ENCODE measurements at places on chromosomes 11 and 22.

DNA sequence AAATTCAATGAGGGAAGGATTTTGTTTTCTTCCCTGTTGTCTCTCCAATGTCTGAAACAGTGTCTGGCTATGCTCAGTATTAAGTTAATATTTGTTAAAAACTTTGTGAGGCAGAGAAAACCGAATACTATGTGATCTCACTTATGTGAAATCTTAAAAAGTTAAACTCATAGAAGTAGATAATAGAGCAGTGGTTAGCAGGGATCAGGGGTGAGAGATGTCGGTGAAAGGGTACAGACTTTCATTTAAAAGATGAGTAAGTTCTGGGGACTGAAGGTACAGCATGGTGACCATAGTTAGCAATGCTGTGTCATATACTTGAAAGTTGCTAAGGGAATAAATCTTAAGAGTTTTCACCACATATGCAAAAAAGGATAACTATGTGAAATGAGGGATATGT, 244.6 kb downstream of the AASDHPPT start:
- no peak for DNase-seq

DNA sequence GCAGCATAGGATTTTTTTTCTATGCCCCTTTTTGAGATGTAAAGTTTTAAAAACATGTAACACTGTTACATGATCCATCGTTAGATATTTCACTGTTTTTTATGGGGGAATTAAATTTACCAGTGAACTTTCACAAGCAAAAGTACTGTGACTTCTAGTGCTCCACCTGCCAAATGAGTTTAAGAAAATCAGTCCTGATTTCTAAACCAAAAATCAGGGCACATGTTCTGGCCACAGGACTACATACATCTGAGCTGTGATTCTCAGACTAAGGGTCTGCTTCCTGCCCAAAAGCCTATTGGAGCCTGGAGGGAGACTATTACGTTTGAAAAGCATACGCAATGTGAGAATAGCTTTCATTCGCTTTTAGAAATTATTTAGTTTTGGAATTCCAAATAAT, 22.5 kb downstream of the TMPRSS13 start:
- DNase-seq, result no peak

- no peak for DNase-seq
Observed at GRCh38 chr22:44273175-44273574, 39.6 kb downstream of the SHISAL1 start.

GRCh38 chr11:126476977-126477376, 121.5 kb downstream of the ST3GAL4 start:
- no peak for DNase-seq

GRCh38 chr22:37994049-37994448, 9.7 kb upstream of the SOX10 start:
- no peak for DNase-seq

GRCh38 chr22:20182365-20182764, 31.5 kb upstream of the CCDC188 start:
- DNase-seq, result no peak

- DNase-seq, result no peak
Observed at GRCh38 chr11:7492253-7492652, 6.9 kb downstream of the OLFML1 start.

GRCh38 chr11:20966489-20966888, 297.1 kb downstream of the NELL1 start:
- DNase-seq, result no peak

GRCh38 chr11:13247606-13248296, 29.8 kb upstream of the BMAL1 start:
- DNase-seq, result no peak

DNA sequence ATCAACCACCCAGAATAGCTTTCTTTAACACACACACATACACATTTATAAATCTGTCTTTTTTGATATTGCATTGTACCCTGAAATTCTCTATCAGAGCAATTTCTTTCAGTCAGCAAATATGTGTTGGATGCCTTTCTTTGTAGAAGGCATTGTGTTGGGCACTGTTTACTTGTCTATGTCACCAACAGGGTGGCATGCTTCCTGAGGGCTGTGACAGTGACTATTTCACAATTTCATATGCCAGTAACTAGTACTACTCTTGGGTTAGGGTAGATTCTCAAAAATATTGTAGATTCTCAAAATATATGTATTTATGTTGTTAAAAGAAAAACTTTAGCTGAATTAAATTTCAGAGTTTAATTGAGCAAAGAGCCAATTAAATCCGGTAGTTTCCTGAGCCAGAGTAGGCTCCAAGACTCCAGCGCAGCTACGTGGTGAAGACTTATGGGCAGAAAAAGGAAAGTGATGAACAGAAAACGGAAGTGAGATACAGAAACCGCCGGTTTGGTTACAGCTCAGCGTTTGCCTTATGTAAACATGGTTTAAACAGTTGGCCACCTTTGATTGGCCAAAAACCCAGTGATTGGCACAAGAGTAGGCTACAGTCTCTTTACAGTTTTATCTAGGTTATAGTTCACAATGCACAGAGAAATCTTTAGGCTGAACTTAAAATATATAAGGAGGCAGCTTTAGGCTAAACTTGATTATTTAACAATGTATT, 723.3 kb downstream of the NTM start:
- no peak for DNase-seq

DNA sequence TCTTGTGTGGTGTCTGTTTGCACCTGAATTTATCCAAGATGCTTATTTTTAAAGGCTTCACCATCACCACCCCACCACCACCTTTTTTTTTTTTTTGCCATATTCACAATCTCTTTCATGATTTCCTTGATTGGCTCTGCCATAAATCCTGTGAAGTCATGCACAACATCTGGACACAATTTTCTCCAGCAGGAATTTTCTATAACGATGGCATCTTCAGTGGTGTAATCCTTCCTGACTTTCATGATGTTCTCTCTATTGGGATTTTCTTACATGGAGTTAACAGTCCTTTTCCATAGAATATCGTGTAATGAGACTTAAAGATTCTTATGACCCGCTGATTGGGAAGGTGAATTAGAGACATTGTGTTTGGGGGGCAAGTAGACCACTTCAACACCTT, 17.8 kb downstream of the ZFP91 start:
- no peak for DNase-seq

DNA sequence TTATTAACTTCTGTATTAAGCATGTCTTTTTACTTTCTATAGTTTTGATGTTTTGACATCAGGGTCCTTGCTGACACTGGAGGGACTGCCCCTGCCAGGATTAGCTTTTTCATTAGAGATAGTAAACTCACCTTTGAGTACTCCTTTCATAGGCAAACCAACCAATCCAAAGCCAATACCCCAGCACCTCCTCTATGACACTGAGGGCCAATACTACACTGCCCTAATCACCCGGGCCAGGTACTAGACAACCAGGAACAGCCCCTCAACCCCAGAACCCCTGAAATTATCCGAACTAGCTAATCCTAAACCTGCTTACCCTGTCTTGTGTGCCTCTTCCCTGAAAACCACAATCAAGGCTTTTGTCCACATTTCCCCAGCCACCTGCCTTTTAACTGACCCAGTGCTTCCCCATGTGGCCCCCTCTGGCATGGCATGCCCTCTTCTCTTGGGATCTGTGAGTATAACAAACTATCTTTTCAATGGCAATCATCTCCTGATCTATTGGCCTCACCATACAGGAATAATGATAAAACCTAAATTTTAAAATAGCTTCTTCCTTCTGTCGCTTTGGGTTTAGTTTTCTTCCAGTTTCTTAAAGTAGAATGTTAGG, 31.2 kb downstream of the RAB6A start:
- DNase-seq, result peak; percentile 47

DNA sequence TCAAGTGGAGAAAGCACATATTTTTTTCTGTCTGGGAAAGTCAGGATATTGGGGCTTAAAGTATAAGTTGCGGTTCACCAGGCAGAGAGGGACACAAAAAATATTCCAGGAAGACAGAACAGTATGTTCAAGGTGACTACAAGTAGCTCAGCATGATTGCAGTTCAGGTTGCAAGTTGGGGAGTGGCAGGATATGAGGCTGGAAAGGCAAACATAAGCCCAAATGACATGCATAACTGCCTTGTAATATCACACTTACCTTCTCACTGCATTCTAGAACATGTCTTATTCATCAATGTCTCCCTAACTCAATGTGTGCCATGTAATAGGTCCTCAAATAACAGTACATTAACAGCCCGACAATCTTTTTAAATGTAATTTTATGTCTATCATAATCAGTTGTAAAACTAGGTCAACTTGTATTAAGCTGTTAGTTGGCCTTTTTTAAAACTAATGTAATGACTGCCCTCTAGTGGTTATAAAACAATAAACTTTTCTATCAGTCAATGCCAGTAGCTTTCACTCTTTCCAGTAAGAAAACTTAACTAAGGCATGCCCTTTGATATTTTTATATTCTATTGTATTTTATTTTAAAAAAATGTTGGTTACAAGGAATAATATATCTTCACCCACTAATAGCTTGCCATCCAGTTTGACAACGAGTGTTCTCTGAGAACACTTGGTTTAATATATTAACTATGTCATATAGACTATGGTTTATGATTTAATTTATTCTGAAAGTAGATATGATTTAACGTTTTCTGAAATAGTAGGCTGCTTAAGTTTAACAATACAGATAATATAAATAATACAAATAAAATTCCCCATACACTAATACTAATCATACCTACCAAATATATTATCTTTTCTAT, 39.4 kb upstream of the CFAP300 start:
- peak; percentile 77 for DNase-seq

GRCh38 chr11:117421476-117421875, 93.8 kb downstream of the CEP164 start:
- no peak for DNase-seq

GRCh38 chr11:98155696-98156095, 865.1 kb upstream of the CNTN5 start:
- no peak for DNase-seq

- DNase-seq, result no peak
Observed at GRCh38 chr11:121099364-121099763, 1.7 kb upstream of the TECTA start.

DNA sequence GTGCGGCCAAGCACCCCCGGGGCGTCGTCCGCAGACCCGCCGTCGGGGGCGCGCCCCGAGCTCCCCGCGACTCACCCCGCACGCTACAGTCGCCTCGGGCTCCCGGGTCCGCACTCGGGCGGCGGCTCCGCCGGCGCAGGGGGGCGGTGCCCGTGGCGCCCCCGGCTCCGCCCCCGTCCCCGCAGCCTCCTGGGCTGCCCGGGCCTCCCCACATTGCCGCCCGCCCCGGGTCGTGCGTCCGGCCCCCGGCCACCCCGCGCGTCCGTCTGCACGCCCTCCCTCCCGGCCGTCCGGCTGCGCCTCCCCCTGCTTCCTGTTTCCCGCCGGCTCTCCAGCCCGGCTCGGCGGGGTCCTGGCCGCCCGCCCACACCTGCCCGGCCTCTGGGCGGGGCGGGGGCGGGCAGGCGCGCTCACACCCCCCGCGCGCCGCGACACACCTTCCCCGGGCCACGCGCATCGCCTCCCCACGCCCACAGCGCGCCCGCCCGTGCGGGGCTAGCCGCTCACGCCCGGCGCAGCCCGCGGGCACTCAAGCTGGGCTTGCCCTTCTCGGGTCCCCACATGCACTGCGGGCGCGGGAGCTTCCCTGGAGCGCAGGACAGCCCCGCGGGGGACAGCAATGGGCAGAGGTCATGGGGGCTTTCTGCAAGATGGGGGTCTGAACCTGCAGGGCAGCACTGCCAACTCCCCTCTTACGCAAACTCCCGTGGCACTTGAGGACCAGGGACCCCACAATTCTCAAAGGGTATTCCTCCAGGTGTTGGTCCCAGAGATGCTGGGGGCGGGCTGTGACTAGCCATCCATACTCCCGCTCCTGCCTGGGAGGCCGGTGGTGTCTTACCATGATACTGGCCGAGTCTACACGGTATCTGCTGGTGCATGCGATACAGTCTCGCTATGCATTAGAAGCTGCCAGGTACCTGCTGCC, at the start of gene CARD10:
Gene CARD10, minus strand, starts transcription at position 148 of the 928 bp plus-strand sequence. CDS start 215 bp downstream, outside the sequence.
- DNase-seq, result peak; percentile 13

- no peak for DNase-seq
Observed at GRCh38 chr11:89175796-89176195, 1.9 kb upstream of the TYR start.

- no peak for DNase-seq
Observed at GRCh38 chr11:76564364-76564763, 106.2 kb downstream of the LRRC32 start.

GRCh38 chr22:50218996-50219727, 18.4 kb downstream of the SELENOO start:
- peak; percentile 91 for DNase-seq

DNA sequence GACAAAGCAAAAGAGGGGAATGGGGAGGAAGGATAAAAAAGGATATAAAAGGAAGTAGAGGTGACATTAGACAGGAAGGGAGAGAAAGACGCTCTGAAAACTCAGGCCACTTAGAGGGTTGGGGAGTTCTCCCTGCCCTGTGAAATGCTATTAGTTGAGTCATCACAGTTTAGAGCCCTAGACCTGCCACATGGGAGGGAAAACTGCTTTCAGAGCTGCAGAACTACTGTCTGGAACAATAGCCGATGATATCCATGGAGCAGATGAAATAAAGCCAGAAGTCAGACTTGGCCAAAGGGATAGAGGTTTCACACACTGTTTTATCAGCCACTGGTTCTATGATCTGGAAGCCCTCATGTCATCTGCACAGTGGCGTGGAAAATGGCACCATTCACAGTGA, 157.9 kb downstream of the NCAM1 start:
- no peak for DNase-seq

- DNase-seq, result no peak
Observed at GRCh38 chr11:75244052-75244814, 3.7 kb downstream of the TPBGL start.

- no peak for DNase-seq
Observed at GRCh38 chr11:57584341-57584740, 13.1 kb upstream of the SERPING1 start.

- DNase-seq, result no peak
Observed at GRCh38 chr11:82754410-82754809, 20.7 kb upstream of the FAM181B start.

GRCh38 chr22:29469755-29470154, 10.3 kb upstream of the NEFH start:
- DNase-seq, result no peak

GRCh38 chr11:116379185-116379828, 393.5 kb downstream of the BUD13 start:
- peak; percentile 50 for DNase-seq

DNA sequence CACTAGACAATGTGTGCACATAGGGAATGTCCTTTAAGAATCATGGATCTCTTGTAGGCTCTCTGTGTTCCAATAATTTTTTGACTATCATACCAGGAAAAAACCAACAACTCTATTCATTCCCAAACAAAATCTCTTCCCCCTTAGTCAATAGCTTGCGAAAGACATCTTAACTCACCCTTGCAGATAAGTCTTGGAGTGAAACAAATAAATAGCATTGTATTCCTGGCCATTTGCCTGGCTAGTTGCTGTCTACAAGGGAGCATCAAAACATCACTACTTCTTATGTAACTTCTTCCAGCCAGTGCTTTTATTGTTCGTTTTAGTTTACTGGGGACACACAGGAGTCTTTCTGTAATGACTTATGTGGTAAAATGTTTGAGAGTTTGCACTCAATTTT, 29.4 kb downstream of the SCN3B start:
- no peak for DNase-seq

GRCh38 chr11:76803811-76804600, 20.9 kb downstream of the TSKU start:
- no peak for DNase-seq

- no peak for DNase-seq
Observed at GRCh38 chr11:78812513-78813293, 238.0 kb upstream of the NARS2 start.

- no peak for DNase-seq
Observed at GRCh38 chr11:61680622-61681221, 531 bp downstream of the DAGLA start.

GRCh38 chr11:128908391-128909246, 17.5 kb downstream of the KCNJ5 start:
- peak; percentile 66 for DNase-seq

GRCh38 chr11:17972987-17973386, 39.9 kb downstream of the SERGEF start:
- DNase-seq, result peak; percentile 52

All from hematopoietic multipotent progenitor cell treated with erythropoietin and hydrocortisone succinate and interleukin-3 and kit ligand, for 6 days (in vitro differentiated cells).